ENCODE measurements at places on chromosomes 1 and 21. TPM values are rescaled to one million over a fixed set of nuclear protein-coding genes. Genes with fewer than 3 reads are reported as not detected.

KCNT2 gene
- total RNA-seq: 1.6 TPM

RXRG gene
- not detected for total RNA-seq

SEC16B gene
- 4.0 TPM for total RNA-seq

BRDT gene
- total RNA-seq: not detected

PDE9A gene
- 0.15 TPM for total RNA-seq

SWT1 gene
- total RNA-seq: 2.1 TPM

CBR1 gene
- total RNA-seq: 95.9 TPM

DIPK1A gene
- total RNA-seq: 5.5 TPM

PADI4 gene
- not detected for total RNA-seq

C1orf105 gene
- not detected for total RNA-seq

ARID4B gene
- 6.4 TPM for total RNA-seq

VSIG8 gene
- total RNA-seq: not detected

HPDL gene
- 7.1 TPM for total RNA-seq

NTMT2 gene
- total RNA-seq: not detected

SPATA45 gene
- total RNA-seq: not detected

UBL4B gene
- total RNA-seq: not detected

AMY1B gene
- not detected for total RNA-seq

RGS13 gene
- total RNA-seq: not detected

PTPN7 gene
- total RNA-seq: not detected

SPATA6 gene
- total RNA-seq: 2.4 TPM

SERINC2 gene
- total RNA-seq: 119 TPM

SPRR2E gene
- total RNA-seq: not detected

TNFRSF18 gene
- total RNA-seq: not detected

RHD gene
- not detected for total RNA-seq

FCGR1A gene
- not detected for total RNA-seq

SPRR2F gene
- not detected for total RNA-seq

PDE4DIP gene
- 58.0 TPM for total RNA-seq

C8A gene
- not detected for total RNA-seq

CFHR5 gene
- total RNA-seq: not detected

SH2D1B gene
- 0.15 TPM for total RNA-seq

GPR157 gene
- 2.0 TPM for total RNA-seq

VWA5B1 gene
- total RNA-seq: not detected

PAQR7 gene
- total RNA-seq: 8.9 TPM
